ENCODE measurements at places on chromosomes 4 and X.

DNA sequence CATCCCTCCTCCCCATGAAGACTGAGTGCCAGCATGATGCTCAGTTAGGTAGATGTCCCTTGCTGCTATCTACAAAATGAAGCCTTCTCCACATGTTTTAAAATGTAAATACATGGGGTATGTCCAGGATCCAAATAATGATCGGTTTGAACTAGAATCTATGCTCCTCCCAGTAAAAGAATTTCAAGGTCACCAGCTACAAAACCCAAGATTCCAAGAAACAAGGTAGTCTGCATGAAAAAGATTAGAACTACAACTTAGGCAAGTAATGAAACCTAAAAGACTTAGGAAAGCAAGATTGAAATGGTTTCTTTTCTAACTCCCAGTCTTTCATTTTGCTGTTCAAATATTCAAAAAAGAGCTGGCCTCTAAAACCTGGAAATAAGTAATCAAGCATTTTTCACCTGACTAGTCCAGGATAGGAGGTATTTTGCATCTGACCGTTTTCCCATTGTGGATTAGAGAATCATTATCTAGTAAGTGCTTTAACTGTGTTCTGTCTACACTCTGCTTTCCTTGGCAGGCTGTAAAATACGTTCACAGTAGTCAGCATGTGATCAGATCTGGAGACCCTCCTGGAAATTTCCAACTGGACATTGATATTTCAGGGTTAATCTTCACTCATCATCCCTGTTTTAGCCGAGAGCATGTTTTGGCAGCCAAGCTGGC, 57.4 kb downstream of the CC2D2A start:
- no peak for DNase-seq

- DNase-seq = no peak
These were observed 1.6 kb downstream of the SHISA3 start for GRCh38 chr4:42398871-42399331.

- DNase-seq = no peak
These were observed 438.7 kb upstream of the IGFBP7 start for GRCh38 chr4:57548856-57549255.

DNA sequence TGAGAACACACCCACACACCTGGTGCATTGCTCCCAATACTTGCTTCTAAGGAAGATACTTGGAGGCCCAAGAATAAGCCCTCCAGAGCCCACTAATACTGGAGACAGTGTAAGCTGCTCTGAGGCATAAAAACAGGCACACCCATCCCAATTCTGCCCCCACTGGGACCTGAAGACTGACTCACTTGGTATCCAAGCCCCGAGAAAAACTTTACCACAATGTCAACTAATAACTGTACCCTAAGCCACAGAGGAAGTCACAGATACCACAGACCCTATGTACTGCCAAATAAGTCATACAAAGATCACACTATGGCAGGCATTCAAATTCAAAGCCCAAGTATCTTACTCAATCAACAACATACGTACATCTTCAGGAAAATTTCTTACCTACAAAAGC, 398.2 kb upstream of the SPANXN1 start:
- DNase-seq = no peak

- no peak for DNase-seq
These were observed 70.7 kb upstream of the ANXA10 start for GRCh38 chr4:168021666-168022065.

- no peak for DNase-seq
These were observed 31.0 kb upstream of the FGF5 start for GRCh38 chr4:80235451-80235850.

GRCh38 chr4:17562157-17562556, 14.8 kb upstream of the LAP3 start:
- no peak for DNase-seq

GRCh38 chrX:108297290-108297689, 140.9 kb downstream of the COL4A6 start:
- DNase-seq = no peak

DNA sequence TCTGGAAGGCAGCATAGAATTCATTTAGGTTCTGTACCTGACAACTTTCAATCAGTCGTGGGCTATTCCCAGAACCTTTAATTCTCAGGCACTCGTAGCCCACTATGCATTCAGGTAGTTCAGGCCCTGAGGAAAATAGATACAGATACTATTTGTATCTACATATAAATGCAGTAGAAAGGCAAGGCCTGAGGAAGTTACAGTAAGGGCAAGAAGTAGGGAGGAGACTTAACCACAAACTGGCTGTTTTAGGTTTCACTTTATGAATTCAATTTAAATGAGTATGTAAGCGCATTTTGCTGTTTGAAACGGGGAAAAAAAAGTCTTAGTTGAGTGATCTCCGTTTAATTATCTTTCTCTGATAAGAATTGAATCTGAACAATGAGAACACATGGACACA, 529.4 kb upstream of the ATOH1 start:
- DNase-seq = no peak
